ENCODE measurements at places on chromosomes 1 and 21.
A peak's percentile ranks its signal among the peaks of the same experiment; 100 is the strongest.

DNA sequence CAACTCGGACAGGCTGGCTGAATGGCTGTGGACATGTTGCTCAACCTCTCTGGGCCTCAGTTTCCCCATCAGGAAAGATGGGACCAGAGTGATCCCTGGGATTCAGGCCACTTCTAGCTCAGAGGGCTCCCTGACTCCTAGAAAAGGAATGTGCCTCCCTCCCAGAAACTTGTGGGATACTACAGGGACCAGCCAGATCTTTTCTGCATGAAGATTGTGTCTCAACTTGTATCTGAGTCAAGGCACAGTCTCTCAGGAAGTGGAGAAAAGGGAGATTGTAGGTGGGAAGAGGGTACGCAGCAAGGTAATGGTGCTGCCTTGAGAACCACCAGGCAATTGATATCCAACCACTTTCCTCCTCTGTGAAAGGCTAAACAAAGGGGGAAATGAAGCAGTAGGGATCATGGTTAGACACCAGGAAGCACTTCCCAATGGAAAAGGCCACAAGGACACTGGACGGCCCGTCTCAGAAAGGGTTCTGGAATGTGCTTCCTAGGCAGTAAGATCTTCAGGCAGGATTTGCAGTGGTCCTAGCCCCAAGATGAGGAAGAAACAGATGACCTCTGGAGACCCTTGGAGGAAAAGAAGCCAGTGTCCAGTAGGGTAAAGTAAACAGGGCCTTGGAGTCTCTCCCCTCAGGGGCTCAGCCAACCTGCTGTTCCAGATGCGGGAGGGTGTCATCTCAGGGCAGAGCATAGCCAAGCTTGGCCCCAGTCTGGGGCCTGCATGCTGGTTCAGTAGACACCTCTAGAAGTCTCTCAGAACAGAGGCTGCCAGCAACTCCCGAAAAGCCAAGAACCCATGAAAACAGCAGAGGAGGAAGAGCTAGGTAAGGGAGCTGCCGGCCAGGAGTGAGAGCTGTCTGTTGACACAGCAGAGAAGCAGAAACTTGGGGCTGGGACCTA is 16.8 kb downstream of the IFFO2 start:
- no peak for DNase-seq

DNA sequence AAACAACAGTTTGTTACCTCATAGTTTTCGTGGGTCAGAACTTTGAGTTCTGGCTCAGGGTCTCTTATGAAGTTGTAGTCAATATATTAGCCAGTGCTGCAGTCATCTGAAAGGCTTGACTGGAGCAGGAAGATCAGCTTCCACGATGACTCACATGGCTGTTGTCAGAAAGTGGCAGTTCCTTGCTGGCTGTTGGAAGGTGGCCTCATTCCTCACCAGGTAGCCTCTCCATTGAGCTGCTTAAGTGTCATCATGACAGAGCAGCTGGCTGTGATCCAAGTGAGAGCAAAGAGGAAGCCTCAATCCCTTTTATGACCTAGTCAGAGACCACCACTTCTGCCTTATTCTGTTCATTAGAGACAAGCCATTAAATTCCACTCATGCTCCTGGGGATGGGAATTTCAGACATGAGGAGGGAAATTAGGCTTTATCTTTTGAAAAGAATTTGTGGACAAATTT is 5.6 kb downstream of the OSBPL9 start:
- DNase-seq, result peak; percentile 54

GRCh38 chr1:26483980-26484379 is 11.7 kb downstream of the HMGN2 start:
- no peak for DNase-seq

DNA sequence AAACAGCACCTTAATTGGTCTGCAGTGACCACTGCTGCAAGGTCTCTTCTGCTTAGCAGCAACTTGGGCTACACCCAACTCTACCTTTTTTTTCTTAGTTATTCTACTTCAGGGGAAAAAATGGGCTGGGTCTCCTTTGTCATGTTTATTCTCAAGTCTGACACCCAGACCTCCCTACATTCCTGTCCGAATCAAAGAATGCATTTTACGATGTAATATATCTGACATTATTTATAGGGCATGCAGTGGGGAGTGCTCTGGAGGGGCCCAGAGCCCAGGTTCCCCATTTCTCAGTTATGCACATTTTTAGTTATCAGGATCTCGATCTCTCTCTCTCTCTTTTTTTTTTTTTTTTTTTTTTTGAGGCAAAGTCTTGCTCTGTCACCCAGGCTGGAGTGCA is 50.5 kb downstream of the OPTC start:
- DNase-seq, result no peak

- DNase-seq, result no peak
Observed at GRCh38 chr1:170001266-170001665, 73.2 kb downstream of the KIFAP3 start.

- DNase-seq, result no peak
Observed at GRCh38 chr21:15022608-15023261, 42.1 kb downstream of the NRIP1 start.

DNA sequence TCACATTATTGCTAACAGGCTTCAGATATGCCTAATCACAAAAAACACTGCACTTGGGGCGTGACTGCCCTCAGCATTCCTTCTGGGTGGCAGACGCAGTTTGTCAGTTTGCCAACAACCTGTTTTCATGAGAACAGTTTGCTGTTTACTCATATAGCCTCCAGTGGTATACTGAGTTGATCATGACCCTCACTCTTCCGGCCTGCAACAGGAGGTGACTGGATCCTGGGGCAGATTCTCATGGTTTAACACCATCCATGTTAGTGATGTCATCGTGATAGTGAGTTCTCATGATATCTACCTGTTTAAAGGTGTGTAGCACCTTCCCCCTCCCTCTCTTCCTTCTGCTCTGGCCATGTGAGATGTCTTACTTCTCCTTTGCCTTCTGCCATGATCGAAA is 555.2 kb downstream of the PLPP3 start:
- DNase-seq, result no peak

DNA sequence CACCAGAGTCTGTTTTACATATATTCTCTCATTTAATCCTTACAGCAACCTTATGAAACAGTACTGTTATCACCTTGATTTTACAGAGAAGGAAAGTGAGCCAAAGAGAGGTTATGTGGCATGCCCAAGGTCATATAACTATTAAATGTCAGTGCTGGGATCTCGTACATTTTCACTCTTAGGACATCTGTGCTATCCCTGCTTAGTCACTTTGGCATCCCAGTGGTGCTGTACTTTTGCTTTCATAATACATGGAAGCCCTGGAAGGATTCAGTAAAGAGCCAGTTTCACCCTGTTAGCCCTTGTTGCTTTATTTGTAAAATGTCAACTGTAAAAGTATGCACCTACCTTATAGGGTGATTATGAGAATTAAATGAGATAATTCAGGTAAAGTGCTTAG is 104.4 kb downstream of the NFIA start:
- DNase-seq, result no peak

DNA sequence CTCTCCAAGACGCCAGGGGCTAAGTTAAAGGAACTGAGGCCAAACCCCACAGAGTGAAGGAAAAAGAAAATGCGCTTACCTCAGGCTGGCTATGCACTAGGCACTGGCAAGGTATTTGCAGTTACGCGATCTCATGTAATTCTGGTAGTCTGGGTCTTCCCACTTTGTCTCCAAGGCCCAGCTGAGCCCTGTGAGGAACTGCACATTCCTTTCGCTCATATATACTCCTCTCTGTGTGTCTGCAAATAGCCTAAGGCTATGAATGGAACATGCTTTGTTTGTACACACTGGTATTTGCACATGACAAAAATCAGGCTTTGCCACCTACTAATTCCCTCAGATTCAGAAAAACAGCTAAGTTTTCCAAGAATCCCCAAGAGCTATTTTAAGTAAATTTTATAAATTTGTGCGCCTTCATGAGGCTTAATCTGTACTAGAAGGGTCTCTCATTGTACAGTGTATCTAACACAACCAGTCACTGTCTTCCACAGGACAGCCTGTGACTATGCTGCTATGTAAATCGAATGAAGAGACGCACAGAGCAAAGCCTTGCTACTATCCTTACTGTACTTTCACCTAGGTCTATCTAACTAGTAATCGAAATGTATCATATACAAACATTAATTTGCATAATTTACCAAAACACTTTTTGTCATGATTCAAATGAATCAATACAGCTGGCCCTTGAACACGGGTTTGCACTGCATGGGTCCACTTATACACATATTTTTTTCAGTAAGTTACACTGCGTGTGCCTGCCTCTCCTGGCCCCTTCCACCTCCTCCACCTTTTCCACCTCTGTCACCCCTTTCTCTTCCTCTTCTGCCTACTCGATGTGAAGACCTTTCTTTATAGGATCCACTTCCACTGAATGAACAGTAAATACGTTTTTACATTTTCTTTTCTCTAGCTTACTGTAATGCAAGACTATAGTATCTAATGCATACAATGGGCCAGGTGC is 87.0 kb downstream of the SIPA1L2 start:
- no peak for DNase-seq

- no peak for DNase-seq
Observed at GRCh38 chr21:45286671-45287437, 841 bp downstream of the POFUT2 start.

GRCh38 chr1:32274646-32275340 is 17.1 kb upstream of the HDAC1 start:
- DNase-seq, result no peak

DNA sequence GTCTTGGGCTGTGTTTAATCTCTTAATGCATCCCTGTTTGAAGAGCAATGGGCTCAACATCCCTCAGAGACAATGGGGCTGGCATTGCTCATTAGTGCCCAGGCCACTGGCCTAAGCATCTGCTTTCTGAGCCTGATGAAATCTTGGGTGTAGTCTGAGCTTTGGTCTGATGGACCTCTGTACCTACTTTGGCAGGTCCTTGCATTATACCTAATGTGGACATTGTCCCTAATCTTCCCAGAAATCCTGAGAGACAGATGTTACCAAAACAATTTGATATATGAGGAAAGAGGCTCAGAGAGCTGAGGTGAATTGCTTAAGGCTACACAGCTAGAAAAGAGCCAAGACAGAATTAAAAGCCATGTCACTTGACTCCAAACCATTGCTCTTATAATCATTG is 95.0 kb downstream of the PTPRU start:
- no peak for DNase-seq

DNA sequence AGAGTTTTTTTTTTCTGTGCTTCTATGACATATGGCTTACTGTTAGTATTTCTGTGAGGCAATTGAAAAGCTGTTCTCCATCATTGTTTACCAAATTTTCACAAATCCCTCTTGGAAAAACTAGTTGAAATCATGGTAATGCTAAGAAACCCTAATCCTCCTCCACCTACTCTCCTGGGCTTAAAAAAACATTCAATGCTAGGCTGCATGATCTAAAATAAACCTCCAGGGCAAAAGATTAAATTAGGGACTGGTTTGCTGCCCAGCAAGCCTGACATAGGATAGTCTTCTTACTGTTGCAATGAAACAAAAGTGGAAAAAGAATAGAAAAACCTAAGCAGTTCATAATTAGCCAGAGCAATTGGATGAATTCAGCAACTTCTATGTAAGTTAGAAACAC is 16.1 kb downstream of the C1orf52 start:
- no peak for DNase-seq

GRCh38 chr1:34924759-34925555 is 4.5 kb downstream of the DLGAP3 start:
- peak; percentile 27 for DNase-seq

- DNase-seq, result no peak
Observed at GRCh38 chr1:95287081-95287480, 53.1 kb downstream of the RWDD3 start.

DNA sequence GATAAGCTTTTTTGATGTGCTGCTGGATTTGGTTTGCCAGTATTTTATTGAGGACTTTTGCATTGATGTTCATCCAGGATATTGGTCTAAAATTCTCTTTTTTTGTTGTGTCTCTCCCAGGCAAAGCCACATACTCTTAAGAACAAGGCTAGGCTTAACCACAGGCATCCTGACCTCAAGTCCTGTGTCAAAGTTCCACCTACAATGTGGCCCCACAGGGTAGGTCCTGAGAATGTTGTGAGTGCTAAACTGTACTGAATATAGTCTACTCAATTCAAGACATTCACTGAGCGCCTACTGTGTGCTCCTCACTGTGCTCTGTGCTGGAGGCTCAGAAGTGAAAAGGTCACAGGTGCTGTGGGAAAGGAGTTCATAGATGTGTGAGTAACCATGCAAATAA is 20.6 kb downstream of the DDAH1 start:
- DNase-seq, result no peak

GRCh38 chr1:171814692-171815091 is 26.6 kb upstream of the DNM3 start:
- no peak for DNase-seq

DNA sequence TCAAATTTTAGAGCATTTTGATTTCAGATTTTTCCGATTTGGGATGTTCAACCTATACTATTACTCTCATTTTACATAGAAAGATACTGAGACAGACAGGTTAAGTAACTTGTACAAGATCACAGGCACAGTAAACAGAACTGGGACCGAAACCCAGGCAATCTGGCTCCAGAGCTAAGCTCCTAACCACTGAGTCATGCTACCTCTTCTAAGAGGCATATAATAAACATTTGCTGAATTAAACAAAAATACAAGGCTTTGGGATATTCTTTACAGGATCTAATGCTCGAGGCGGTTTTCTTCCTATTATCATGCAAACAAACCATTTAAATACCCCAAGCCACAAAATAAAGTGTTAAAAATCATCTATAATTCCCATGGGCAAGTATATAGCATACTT is 50.3 kb downstream of the MCOLN2 start:
- no peak for DNase-seq

DNA sequence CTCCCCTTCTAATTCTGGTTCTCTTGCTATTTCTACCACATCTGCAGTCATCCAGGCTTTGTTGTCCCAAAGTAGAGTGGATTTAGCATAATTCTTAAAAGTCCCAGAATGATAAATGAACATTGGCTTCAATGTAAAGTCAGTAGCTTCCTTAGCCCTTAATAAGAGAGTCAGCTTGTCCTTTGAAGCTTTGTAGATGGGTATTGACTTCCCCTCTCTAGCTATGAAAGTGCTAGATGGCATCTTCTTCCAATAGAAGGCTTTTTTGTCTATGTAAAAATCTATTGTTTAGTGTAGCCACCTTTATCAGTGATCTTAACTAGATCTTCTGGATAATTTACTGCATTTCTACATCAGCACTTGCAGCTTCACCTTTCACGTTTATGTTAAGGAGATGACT is 181.4 kb upstream of the B3GALT2 start:
- no peak for DNase-seq

- no peak for DNase-seq
Observed at GRCh38 chr1:12539320-12539704, 78.7 kb downstream of the DHRS3 start.

DNA sequence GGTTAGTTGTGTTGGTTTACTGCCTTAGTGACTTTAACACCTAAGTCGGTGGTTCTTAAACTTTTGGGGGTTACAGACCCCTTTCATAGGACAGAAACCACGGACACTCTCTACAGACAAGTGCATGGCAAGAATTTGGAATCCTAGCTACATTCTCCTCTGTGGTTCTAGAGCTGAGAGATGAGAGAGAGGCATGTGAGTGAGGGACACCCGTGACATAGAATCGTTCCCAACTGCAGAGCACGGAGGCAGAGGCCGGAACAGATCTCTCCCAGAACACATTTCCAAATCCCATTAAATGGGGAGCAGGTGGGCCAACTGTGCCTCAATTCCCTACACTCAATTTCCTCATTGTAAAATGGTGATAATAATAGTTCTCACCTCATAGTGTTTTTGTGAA is 60.7 kb downstream of the DAB1 start:
- no peak for DNase-seq

GRCh38 chr1:222829868-222830267 is 15.0 kb downstream of the DISP1 start:
- no peak for DNase-seq

GRCh38 chr1:25568090-25568833 is 24.9 kb downstream of the LDLRAP1 start:
- no peak for DNase-seq
